ENCODE measurements at places on chromosomes 5 and 9.

DNA sequence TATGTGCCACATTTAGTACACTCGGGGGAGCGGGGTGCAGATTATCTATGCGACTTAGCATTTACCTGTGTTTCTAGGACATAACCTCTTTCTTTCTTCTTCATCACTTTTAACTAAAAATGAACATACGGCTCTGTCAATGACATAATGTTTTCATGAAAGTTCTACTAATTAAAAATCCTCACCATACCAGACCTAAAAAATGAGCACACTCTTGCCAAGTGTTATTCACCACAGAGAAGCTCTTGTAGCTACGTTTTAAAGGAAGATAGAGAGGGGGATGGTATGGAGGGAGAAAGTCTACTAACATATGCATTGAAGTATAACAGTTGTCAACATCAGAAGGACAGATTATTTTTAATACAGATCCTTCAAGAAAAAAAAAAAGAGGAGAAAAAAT, 1.6 kb downstream of the CDH10 start:
- no peak for DNase-seq

DNA sequence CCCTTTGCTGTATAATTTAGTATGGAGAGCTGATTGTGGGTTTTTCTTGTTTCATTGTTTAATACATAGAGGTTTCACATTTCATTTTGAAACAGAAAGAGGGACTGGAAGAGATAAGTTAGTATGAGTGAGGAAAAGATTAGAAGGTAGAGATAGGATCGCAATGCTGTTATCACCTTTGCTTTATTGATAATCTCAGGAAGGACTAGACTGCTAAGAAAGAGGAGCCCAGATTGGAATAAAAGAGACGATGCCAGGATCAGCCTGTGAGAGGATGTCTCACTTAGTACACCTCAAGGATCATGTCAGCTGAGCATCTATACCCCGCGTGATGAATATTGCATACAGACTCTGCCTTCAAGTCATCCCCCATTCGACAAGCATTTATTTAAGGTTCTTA, 178.0 kb upstream of the DMAC1 start:
- DNase-seq = no peak

DNA sequence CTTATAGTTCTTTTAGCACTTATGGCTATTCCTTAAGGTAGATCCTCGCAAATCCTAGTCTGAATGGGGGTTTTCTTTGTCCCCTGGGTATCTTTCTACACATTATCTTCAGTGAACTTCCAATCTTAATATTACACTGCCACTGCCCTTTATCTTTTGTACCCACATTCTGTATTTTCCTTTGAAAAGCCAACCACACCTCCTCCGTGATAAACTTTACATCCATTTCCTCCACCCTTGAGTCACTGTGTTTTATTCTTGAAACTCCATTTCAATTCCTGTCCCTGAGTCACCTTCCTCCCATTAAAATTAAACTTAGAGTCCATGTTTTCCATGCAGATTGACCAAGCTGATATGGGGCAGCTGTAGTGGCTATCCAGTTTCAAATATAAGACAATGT, 43.2 kb upstream of the RICTOR start:
- no peak for DNase-seq

DNA sequence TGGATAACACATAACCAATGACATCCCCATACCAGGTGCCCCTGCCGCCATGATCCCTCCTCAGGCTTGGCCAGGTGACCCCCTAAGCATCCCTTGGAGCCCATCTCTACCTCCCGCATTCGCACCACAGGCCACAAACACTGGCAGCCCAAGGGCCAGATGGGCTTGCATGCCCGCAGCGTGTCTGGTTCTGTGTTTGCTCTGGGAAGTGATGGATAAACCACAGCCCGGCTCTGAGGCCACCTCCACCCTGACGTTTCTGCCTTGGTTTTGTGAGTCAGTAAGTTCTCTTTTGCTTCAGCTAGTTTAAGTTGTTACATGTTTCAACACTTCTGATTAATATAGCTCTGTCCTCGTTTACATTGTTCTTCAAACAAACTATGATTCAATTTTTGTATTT, 172.4 kb upstream of the PHYKPL start:
- DNase-seq = no peak

- DNase-seq = no peak
Observed at GRCh38 chr5:133602835-133603380, 9.4 kb downstream of the FSTL4 start.

DNA sequence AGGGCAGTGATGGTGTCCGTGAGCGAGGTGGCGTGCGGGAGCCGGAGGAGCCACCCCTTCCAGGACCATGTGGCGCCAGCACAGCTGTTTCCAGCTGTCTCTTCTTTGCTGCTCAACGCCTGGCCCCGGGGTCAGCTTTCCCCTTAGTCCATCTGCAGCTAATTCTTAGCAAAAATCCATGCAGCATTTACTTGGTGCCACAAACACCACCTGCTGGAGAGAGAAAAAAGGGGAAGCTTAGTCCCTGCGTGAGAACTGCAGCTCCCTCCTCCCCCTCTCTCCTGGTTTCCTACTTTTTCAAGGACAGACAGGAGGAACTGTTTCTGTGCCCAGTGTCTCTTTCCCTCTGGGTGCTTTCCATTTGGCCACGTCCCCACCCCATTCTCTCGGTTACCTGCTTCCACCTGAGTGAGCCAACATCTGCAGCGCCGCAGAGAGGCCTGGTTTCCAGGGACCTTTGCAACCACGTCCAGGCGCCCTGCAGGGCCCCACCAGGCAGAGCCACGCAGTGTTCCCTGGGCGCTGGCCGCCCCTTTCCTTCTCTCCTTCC, 3.4 kb downstream of the SLC6A19 start:
- peak; percentile 50 for DNase-seq

DNA sequence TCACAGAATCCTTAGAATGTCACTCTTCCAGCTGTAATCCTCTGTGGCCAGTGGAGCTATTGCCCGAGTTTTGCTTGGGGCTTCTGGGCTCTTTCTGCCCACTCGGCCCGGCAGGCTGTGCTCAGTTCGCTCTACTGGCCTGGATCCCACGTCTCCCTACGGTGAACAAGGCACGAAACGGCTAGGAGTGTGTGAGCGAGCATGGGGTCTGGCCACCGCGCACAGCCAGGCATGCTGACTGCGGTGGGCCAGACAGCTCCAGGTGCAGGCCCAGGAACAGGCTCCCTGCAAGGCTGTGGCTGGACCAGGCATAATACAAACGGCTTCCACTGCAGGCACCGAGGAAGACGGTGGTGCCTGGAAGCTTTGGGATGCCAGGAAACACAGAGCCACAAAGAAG, 2035.5 kb upstream of the ACO1 start:
- no peak for DNase-seq

GRCh38 chr5:27403243-27403882, 365.0 kb upstream of the CDH9 start:
- no peak for DNase-seq

GRCh38 chr5:171633776-171634470, 151.7 kb upstream of the SMIM23 start:
- DNase-seq = no peak

- no peak for DNase-seq
Observed at GRCh38 chr5:140111011-140111858, 2.7 kb upstream of the PURA start.

DNA sequence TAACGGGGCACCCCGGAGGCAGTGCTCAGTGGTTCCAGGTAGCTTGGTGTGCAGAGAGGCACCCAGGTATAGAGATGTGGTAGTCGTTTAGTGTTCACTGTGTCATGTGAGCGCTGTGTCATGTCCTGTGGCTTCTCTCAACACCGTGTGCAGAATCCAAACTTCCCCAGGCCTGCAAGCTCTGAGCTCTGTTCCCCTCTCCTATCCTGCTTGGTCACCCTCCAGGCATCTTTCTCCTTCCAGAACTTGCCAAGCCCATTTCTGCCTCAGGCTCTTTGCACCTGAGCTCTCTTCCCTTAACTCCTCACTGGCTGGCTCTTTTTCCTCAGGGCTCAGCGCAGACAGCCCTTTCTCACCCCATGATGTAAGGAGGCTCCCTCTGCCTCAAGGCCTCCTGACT, 64.8 kb downstream of the CARTPT start:
- DNase-seq = no peak

- DNase-seq = no peak
Observed at GRCh38 chr5:143921525-143922311, 109.8 kb downstream of the HMHB1 start.

GRCh38 chr5:150672884-150673275, 11.8 kb downstream of the MYOZ3 start:
- no peak for DNase-seq

DNA sequence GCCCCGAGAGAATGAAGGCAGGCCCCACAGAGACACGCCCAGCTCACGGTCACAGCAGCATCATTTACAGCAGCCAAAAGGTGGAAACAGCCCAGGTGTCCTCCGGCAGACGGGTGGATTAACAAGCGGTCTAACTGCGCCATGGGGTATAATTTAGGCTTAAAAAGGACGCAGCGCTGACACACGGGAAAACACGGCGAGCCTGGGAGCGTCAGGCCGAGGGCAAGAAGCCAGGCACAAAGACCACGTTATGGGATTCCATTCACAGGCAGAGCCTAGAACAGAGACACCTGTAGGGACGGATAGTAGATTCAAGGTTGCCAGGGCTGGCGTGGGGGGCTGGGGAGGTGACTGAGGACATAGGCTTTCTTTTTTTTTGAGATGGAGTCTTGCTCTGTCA, 36.9 kb upstream of the TMEM250 start:
- DNase-seq = no peak

- DNase-seq = no peak
Observed at GRCh38 chr5:147339313-147339712, 104.5 kb downstream of the STK32A start.

GRCh38 chr5:78811121-78811817, 162.7 kb upstream of the LHFPL2 start:
- no peak for DNase-seq

- peak; percentile 60 for DNase-seq
Observed at GRCh38 chr5:96936431-96937320, 796 bp downstream of the LNPEP start.

- DNase-seq = no peak
Observed at GRCh38 chr9:113734826-113735225, 141.3 kb upstream of the ZNF618 start.

- DNase-seq = no peak
Observed at GRCh38 chr5:13143630-13144029, 800.9 kb downstream of the DNAH5 start.

DNA sequence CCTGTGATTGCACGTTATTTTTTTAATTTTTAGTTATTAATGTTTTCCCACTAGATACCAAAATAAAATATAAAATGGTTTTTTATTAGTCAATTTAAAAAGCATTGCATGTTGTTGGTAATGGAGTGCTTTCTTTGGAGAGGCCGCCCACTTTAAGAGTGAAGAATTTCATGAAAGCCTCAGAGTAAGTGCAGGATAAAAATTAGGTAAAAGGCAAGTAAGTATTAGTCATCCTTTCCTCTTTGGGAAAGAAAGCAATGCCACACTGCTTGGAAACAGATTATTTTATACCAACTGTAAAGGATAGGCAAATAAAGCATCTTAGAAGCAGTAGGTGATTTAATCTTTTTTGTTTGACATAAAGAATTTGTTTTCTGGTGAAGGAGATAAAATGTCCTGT, 62.9 kb downstream of the HSD17B4 start:
- DNase-seq = no peak

DNA sequence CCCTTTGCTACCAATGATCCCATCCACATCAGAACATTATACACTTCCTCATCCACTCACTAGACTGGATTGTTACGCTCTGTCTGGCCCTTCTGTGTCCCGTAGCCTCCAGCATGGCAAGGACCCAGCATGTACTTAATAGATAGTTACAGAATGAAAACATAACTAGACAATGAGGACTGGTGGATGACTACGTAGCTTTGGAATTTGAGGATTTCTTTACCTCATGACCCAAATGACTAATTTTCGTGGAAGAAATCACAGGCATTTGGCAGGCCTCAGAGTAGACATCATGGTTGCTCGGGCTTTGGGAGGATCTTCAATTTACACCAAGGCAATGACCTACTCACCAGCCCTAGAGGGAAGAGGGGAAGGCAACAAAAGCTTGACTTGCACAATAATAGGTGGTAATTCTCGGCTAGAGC, 299.8 kb downstream of the TLE1 start:
- peak; percentile 46 for DNase-seq

DNA sequence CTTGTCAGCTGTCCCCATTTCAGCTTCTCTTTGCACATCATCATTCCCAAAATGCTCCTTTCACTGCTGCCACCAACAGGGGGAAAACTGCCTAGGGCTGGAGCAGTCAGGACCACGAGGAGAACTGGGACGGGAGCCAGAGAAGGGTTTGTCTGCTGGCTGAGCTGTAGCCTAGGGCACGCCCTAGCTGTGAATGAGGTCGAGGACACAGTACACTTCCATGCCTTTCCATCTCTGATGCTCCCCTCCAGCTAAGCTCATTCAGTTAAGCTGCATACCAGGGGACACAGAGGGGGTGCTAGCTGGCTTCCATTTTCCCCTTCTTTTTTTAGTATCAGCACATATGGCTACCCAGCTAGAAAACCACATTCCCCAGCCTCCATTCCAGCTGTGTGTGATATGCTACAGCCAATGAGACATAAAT, 64.7 kb downstream of the STK10 start:
- peak; percentile 88 for DNase-seq

DNA sequence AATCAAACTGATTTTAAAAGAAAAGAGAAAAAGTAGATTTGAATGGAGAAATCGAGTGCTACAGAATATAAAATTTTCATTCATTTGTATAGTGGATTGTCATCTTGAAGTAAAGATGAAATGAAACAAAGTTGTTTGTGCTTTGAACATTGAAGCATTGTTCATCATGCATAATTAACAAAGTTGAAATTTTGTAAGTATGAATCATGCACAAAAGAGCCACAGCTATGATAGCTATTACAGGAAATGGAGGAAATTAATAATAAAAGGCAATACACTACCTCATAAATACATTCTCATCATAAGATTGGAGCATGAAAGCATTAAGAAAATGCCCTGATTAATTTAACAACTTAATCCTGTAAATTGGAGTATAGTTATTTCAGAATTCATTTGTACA, 153.4 kb upstream of the TLX3 start:
- DNase-seq = no peak

Measured in femur (tissue), 1 donor.